ENCODE measurements at places on chromosomes 6 and 20.

DNA sequence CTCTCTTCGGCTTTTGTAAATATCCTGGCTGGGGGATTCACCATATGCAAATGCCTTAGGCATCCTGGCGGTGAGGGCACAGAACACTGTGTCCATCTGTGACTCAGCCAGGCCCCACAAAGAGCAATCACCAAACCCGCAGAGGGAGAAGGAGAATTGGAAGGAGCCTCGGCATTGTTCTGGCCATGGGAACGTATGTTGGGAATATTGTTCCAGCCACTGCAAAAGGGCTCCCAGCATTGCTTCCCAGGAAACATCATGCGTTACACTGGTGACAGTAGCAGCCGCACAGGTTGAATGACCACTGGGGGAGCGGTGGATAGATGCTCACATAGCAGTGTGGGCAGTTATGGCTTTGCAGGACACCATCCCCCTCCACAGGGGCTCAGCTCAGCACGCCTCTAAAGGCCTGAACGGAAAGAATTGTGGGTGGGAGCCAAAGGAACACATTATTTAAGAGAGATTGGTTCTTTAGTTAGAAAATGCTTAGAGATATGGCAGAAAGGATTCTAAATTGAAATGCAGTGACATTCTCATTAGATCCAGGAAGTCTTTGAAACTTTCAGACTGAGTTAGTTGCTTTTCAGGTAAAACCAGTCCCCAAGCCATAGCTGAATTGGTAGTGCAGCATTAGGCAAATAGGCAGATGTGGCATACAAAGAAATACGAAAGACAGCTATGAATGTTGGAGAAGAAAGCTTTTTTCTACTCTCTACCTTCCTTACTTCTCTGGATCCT is 104.3 kb downstream of the RNF144B start:
- DNase-seq, result no peak

DNA sequence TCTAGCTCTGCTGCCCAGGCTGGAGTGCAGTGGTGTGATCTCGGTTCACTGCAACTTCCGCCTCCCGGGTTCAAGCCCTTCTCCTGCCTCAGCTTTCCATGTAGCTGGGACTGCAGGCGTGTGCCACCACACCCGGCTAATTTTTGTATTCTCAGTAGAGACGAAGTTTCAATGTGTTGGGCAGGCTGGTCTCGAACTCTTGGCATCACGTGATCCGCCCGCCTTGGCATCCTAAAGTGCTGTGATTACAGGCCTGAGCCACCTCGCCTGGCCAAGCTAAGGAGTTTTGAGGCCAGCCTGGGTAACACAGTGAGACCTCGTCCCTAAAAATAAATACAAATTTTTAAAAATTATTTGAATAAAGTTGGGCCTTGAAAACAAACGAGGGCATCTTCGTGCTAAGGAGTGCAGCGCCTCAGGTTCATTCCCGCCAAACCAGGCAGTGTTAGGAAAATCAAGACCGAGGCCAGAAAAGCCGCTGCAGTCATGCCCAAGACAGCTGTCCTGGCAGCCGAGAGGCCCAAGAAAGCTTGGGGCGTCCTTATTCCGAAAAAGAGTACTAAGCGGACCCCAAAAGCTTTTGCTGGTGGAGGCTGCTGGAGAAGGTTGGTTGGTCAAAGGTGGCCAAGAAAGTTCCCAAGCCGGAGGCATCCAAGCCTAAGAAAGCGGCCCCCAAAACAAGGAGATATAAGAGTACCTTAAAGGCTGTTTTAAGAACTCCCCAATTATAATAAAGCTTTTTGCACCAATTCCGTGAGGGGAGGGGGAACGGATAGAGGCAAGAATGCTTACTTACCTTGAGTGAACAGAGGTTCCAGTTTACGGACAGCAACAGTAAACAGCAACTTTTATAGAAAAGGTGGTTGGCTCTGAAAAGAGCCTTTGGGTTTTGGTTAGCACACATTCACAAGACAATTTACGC is 109.0 kb downstream of the HFE start:
- DNase-seq, result no peak

DNA sequence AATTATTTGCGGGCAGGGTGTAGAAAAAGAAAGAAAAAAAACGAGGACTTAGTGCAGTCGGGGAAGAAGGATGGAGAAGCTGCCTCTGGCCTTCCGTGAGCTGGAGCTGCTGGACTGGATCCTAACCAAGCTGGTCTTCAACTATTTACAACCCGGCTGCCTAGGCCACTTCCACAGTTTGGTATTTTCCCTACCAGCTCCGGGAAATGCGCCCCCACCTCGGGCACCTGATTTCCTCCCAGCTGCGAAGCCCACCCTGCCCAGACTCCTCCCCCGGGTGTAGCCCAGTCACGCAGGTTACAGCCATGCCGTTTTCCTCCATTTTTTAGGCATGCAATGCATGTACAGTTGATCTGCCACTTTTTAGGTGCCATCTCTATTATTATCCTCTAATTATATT is 21.2 kb downstream of the THEMIS start:
- DNase-seq, result no peak

DNA sequence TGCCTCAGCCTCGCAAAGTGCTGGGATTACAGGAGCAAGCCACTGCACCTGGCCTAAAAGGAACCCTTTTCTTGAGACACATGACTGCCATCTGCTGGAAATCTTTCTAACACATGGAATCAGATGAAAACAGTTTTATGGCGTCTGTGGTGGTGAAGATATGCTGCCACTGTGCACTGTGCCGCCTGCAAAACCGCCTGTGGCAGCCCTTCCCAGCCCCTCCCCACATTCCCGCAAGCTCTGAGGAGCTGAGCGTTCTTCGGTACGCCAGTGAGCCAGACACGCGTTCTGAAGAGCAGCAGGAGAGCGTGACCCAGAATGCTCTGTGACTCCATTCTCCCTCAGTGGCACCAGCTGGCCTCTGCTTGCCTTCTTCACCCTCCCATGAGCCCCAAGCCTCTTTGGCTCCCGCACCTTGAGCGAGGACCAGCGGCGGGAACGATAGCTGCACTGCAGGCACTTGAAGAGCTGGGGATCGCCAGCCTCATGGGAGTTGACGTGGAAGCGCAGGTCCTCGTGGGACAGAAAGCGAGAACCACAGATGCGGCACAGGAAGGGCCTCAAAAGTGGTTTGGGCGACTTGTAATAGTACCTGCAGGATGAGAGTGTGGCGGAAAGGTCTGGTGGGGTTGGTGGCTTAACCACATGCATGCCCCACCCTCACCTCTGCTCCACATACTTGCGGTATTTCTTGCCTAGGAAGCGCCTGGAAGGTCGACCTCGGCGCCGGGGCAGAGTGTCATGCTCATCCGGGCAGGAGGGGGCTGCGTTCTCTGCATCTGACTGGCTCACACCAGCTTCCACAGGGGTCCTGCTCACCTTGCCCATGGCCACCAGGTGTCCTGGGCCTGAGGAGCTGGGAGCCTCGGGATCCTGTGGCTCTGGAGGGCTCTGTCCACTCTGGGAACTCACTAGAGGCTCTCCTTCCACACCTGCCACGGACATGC is 8.7 kb downstream of the ZNF335 start:
- no peak for DNase-seq

DNA sequence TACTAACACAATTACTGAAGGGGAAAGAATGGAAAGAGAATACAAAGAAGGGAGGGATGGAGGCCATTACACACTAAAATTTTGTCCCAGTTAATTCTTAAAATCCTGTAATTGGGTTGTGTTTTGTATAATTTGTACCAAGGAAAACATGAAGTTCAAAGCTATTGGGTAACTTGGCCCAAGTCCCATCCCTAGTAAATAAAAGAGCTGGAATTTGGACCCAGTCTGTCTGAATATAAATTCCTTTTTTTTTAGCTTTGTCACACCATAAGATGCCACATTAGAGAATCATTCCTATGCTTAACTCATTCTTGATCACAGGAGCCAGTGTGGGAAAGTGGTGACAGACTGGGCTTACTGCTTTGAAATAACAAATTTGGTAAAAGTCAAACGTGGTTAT is 66.8 kb upstream of the CBLN4 start:
- DNase-seq, result no peak

Measured in hypothalamus (tissue), 51 donors.